ENCODE measurements at places on chromosomes 3 and 15. TPM values are rescaled to one million over a fixed set of nuclear protein-coding genes. Genes with fewer than 3 reads are reported as not detected.

DNA sequence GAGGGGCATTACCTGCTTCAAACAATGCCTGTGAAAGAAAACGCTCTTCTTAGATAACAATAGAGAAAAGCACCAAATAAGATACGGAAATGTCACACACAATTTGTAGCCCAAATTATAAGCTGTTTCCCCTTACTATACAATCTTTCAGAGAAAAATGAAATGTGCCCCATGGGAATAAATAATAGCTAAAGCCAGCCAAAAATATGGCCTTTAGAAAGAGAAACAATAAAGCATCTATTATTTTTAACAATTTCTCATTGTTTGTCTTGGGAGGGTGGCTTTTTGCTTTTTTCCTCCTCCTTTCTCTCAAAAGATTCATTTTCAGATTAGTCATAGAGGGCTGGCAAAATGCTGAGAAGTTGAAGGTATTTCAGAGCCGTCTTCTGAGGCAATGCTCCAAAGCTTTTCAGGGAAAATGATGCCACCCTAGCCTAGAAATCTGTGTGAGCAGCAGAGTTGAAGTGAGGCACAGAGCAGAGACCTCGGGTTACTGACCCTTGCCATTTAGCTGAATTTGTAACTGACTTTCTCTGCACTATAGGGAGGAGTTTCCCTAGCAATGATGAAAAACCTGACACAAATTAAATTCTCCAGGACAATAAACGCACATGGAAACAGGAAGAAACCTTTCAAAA lies 86.3 kb upstream of the PRICKLE2 start:
- DNase-seq, result no peak

DNA sequence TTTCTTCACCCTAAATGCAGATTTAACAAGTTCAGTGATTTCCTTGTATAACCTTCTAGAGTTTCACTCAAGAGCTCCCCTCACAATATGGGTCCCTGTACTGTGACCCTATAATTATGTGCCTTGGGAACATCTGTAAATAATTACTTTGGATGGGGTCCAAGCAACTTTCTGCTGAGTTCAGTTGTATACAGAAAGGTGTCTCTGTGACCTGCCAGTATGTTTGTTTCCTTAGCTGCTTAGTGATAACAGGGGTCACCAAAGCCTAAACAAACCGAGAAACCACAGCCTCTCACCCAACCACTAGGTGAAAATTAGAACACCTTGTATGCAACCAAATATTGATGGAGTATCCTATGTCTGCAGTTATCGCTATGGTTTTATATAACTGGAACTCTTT lies 29.8 kb upstream of the SLC25A36 start:
- peak; percentile 25 for DNase-seq

DNA sequence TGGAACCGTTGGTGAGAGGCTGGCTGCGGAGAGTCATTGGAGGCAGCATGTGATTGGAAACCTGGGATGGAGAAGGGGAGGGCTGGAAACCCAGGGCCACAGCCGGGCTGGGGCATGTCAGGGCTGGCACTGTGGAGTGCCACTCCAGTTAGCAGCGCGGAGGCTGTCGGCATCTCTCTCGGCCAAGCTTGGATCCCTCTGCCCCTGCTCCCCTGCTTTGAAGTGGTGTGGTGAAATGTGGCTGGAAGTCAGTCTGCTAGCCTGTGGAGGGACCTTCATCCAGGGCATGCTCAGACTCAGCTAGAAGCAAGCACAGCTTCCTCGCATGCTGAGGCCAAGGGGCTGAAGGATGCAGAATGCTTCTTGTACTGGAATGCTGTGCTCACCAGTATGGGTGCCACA lies 13.5 kb downstream of the SLCO3A1 start:
- peak; percentile 59 for DNase-seq

DNA sequence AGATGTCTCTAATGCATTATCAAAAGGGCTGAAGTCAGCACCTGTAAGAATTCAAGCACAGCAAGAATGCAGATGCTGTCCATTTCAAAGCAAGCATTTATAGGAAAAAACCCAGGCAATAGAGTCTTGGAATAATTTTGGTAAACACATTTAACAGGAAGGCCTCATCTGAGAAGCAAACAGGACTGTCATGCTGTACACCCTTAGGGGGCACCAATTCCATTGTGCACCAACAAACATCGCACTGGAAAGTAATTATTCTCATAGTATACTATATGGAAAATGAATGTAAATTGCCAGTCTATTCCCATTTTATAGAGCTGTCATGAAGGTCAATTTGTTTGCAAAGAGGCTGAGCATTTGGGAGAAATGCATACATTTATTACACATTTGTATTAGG lies 247.3 kb upstream of the SUCLG2 start:
- peak; percentile 9 for DNase-seq

DNA sequence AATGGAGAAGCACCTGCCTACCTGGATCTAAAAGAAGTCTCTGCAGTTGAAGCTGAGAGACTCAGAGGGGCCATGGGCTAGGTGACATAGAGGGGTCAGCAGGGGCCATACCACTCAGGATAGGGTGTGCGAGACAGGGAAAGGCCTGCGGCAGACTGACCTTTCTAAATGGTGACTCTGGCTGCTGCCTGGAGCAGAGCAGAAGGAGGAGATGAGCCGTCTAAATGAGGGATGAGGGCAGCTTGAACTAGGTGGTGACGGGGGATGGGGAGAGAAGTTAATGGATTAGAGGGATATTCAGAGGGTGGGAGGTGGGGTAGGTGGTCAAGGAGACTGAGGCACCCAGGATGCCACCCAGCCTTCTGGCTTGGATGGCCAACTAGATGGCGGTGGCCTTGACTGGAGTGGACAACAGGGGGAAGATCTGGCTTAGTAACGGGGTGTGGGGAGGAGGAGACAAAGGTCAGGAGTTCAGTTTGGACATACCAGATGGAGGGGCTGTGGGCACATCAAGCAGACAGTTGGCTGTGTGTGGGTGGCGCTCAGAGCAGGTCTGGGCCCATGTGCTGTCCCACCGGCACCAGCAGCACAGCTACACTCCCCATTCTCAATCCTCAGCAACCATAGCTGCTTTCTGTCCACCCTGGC lies 3.2 kb upstream of the ITIH1 start:
- DNase-seq, result no peak

DNA sequence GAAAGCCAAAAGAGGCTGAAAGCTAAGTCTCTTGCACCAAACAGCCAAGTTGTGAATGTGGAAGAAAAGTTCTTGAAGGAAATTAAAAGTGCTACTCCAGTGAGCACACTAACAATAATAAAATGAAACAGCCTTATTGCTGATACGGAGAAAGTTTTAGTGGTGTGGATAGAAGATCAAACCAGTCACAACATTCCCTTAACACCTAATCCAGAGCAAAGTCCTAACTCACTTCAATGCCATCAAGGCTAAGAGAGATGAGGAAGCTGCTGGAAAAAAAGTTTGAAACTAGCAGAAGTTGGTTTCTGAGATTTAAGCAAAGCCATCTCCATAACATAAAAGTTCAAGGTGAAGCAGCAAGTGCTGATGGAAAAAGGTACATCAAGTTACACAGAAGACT lies 288.8 kb upstream of the RARB start:
- no peak for DNase-seq

DNA sequence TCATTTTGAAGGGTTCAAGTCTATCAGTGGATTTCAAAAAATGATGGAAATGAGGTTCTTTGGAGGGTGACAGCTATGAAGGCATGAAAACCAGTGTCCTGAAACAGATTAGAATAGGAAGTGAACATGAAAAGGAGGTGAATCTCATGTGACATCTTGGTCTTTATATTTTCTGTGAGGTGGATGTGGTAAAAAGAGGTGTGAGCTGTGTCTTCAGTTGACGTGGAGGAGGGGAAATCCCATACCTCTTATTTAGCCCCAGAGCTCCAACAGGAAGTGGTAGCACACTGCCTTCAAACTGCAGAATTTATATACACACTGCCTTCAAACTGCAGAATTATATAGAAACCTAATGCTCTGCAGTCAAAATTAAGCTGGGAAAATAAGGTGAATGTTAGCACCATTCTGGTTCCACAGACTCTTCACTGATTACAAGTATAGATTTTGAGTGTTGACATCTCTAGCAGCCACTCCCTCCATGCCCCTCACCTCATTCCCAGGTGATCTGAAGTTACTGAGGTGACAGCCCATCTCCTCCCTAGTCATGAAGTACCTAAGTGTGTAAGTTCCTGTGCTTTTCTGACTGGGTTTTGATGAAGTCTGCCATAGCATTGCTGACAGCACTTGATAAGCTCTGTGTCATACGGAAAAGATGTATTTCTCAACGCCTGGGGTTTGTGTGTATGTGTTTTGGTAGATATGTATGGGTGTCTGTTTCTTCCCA lies 2.7 kb downstream of the RAB8B start:
- no peak for DNase-seq

- DNase-seq, result no peak
Observed at GRCh38 chr3:37255990-37256308, 81.6 kb upstream of the LRRFIP2 start.

- DNase-seq, result peak; percentile 87
Observed at GRCh38 chr15:71443538-71443937, 328.3 kb downstream of the THSD4 start.

DNA sequence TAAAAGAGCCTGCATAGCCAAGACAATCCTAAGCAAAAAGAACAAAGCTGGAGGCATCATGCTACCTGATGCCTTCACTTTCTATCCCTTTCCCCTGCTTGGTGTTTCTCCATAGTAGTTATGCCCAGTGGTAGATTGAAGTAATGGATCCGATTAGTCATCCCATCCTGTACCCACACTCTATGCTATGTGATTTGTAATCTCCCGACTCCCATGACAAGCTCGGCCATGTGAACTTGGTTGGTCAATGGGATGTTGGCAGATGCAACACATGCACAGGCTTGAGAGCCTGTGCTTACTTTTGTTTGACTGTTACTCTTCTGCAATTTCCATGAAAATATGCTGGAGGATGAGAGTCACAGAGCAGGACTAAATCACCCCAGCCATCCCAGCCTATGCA lies 334.9 kb upstream of the DPH6 start:
- DNase-seq, result no peak

GRCh38 chr15:53034767-53035245 lies 244.7 kb upstream of the ONECUT1 start:
- no peak for DNase-seq

GRCh38 chr3:28081533-28081947 lies 159.9 kb upstream of the CMC1 start:
- no peak for DNase-seq

- DNase-seq, result peak; percentile 33
Observed at GRCh38 chr3:108089579-108089978, 1.3 kb downstream of the CD47 start.

- peak; percentile 60 for DNase-seq
Observed at GRCh38 chr15:99928429-99928981, 195.3 kb upstream of the LYSMD4 start.

- no peak for DNase-seq
Observed at GRCh38 chr3:28840976-28841376, 439.9 kb upstream of the RBMS3 start.

CA12 gene
- 64.9 TPM for total RNA-seq

TMEM40 gene
- total RNA-seq, result not detected

EPHA3 gene
- not detected for total RNA-seq

ZDHHC19 gene
- total RNA-seq, result not detected

ARPP21 gene
- total RNA-seq, result not detected

ASB14 gene
- total RNA-seq, result not detected

MASP1 gene
- not detected for total RNA-seq

KY gene
- total RNA-seq, result not detected

ZNF639 gene
- 39.4 TPM for total RNA-seq
